ENCODE measurements at places on chromosomes 13 and 19. TPM values are rescaled to one million over a fixed set of nuclear protein-coding genes. Genes with fewer than 3 reads are reported as not detected.
A peak's percentile ranks its signal among the peaks of the same experiment; 100 is the strongest.

DNA sequence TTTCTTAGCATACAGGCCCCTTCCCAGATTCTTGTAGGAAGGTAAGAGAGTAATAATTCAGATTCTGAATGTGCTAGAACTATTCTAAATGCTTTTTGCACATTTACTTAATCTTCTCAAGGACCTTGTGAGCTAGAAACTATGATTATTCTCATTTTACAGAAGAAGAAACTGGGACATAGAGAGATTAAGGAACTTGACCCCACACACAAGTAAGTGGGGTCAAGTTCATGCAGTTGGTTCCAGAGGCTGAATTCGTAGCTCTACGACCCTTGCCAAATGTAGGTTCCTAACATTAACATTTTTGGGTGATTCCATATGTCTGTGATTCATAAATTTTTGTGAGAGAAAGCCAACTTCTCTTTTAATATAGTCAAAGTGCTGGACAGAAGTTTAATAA lies 238.1 kb downstream of the LACC1 start:
- H3K27ac ChIP-seq: peak overlapping the region; percentile 61
- peaks cover 21% of the 10 kb centered on the region for H3K4me1 ChIP-seq
- no peaks in the 10 kb centered on the region for H3K36me3 ChIP-seq
- H3K4me3 ChIP-seq: no peak overlapping the region
- DNase-seq: no peak

- no peak overlapping the region for H3K27ac ChIP-seq
- H3K4me3 ChIP-seq: no peak overlapping the region
- no peaks in the 10 kb centered on the region for H3K36me3 ChIP-seq
- H3K4me1 ChIP-seq: no peaks in the 10 kb centered on the region
These were observed 48.4 kb downstream of the ATP8A2 start for GRCh38 chr13:25420161-25420560.

DNA sequence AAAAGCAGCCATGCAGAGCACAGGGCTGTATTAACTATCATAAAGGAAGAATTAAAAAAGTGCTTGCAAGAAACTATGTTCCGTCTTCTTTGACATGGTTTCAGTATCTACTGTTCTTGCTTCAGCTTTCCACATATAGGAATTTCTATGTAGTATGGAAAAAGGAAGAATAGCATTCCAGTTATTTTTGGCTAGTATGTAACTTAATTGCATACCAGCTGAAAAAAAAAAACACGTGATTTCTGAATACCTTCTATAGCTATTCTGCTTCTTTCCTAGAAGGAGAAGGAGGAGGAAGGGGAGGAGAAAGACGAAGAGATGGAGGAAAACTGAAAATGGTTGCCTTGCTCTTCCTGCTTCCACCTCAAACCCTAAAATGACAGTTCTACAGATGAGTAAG lies 619.0 kb downstream of the KCTD12 start:
- no peak overlapping the region for H3K4me3 ChIP-seq
- no peak overlapping the region for H3K27ac ChIP-seq
- H3K36me3 ChIP-seq: no peaks in the 10 kb centered on the region
- no peak for DNase-seq

DNA sequence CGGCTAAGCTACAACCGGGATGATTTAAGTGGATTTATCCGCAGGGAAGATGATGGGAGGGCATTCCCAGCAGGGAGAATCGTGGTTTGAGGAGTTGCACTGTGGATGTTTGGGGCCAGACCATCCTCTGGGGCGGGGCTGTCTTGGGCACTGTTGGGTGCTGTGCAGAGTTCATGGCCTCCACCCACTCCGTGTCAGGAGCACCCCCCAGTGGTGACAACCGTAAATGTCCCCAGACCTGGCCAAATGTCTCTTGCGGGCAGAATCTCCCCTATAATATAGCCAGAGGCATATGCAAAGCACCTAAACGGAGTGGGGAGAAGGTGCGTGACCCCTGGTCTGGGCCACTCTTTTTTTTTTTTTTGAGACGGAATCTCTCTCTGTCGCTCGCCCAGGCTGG lies 40.2 kb downstream of the SMIM24 start:
- H3K36me3 ChIP-seq: peaks cover 49% of the 10 kb centered on the region
- H3K4me1 ChIP-seq: peaks cover 59% of the 10 kb centered on the region
- no peak for DNase-seq
- H3K27ac ChIP-seq: no peak overlapping the region
- H3K4me3 ChIP-seq: no peak overlapping the region

- H3K27ac ChIP-seq: no peak overlapping the region
- H3K4me1 ChIP-seq: peaks cover 16% of the 10 kb centered on the region
- no peak overlapping the region for H3K4me3 ChIP-seq
- DNase-seq: no peak
- H3K36me3 ChIP-seq: no peaks in the 10 kb centered on the region
- no peaks in the 10 kb centered on the region for H3K27me3 ChIP-seq
These were observed 13.8 kb upstream of the RASA3 start for GRCh38 chr13:114146173-114146572.

GRCh38 chr19:45322311-45322710 lies 364 bp downstream of the CKM start:
- DNase-seq: no peak
- no peak overlapping the region for H3K4me3 ChIP-seq
- no peak overlapping the region for H3K27ac ChIP-seq
- no peaks in the 10 kb centered on the region for H3K4me1 ChIP-seq

DNA sequence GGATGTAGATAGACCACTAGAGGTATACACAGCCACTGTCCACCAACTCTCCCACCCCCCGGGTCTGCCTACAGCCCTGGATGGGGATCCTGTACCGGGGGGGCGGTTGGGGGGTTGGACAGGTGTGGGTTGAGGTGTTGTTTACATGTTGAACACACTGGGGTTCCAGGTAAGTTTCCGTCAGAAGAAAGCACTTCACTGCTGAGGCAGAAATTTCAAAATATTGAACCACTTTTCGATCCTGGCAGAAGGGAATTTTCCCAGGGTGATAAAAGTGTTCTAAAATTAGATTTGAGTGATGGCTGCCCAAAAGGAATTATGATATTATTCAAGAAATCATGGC lies 6.6 kb upstream of the CEACAM16 start:
- H3K4me3 ChIP-seq: no peak overlapping the region
- no peak for DNase-seq
- no peaks in the 10 kb centered on the region for H3K27me3 ChIP-seq
- peaks cover 20% of the 10 kb centered on the region for H3K4me1 ChIP-seq
- no peaks in the 10 kb centered on the region for H3K36me3 ChIP-seq
- peak overlapping the region; percentile 2 for H3K27ac ChIP-seq

Gene ZNF440
- 14.2 TPM for total RNA-seq

DNA sequence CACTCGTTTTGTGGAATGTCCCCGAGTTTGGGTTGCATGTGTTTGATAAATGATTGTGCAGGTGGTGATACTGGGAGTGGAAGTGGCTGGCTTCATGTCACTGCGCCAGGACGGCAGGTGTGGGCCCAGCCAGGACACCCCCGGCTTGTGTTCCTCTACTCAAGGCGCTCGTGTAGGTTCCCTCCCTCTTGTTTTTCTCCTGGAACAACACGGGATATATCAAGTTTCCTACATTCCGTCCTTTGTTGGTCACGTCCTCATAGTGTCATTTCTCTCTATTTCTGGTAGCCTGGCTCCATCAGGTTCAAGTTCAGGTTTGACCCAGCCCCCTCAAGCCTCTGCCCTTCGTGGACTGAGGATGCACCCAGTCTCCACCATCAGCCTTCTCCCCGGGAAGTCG lies 16.3 kb downstream of the IL17D start:
- no peaks in the 10 kb centered on the region for H3K36me3 ChIP-seq
- H3K4me3 ChIP-seq: no peak overlapping the region
- no peak overlapping the region for H3K27ac ChIP-seq
- DNase-seq: no peak
- H3K27me3 ChIP-seq: no peaks in the 10 kb centered on the region
- peaks cover 9% of the 10 kb centered on the region for H3K4me1 ChIP-seq

DNA sequence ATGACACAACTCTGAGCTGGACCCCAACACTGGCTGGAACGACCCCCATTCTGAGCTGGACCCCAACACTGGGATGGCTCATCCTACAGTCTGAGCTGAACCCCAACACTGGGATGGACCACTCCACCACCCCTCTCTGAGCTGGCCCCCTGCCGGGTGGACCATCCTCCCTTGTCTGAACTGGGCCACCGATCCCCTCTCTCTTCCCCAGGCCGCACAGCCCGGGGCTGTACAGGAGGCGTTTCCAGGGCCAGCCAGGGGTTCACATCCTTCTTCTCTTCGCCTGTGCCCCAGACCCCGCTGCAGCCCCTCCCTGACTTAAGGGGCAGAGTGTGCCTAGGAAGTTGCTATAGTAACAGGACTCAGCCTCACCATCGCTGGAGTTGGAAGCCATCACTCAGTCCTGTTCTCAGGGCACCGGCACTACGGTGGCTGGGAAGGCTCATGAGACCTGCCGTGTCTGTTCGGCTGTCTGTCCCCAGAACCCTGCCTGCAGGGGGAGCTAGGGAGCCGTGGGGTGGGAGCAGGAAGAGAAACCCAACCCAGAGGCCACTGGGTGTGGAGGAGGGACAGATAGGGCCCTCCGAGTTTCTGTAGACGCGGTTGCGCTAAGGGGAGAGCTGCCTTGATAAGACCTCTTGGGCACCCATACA lies 3.7 kb downstream of the PRKACA start:
- H3K36me3 ChIP-seq: peaks cover 14% of the 10 kb centered on the region
- peak; percentile 88 for DNase-seq
- H3K4me3 ChIP-seq: no peak overlapping the region
- H3K27me3 ChIP-seq: no peaks in the 10 kb centered on the region
- H3K4me1 ChIP-seq: peaks cover 82% of the 10 kb centered on the region

Gene NACC1
- total RNA-seq: 38.2 TPM

Gene ZNF134
- total RNA-seq: 30.7 TPM

DNA sequence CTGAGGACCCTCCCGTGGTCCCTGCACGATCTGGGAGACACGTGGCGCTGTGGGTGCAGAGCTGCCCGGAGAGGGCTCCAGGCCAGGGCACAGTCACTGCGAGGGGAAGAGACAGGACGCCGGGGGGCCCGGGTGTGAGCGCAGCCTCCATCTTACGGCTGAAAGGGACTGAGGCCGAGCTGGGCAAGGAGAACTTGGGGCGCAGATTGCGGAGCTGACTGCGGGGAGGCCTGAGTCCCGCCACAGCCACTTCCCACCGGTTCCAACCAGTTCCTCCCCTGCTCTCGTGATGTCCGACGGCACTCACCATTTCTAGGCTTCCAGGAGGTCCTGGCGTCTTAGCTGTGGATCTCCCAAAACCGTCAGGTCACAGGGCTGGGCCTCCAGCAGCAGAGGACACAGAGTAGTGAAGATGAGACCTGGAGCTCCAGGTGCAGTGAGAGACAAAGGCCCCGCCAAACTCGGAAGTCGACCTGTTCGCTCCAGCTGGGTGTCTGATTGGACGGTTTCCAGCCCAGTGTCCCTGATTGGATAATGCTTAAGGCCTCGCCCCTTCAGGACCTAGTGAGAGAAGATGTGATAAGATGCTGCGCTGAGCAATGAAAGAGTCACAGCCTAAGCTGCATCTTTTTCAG lies 4.8 kb upstream of the ZNF253 start:
- peak; percentile 76 for DNase-seq
- H3K36me3 ChIP-seq: no peaks in the 10 kb centered on the region
- no peak overlapping the region for H3K27ac ChIP-seq
- H3K27me3 ChIP-seq: no peaks in the 10 kb centered on the region
- no peaks in the 10 kb centered on the region for H3K4me1 ChIP-seq

Gene PGLYRP2
- not detected for total RNA-seq

Gene ZNF491
- 1.2 TPM for total RNA-seq

DNA sequence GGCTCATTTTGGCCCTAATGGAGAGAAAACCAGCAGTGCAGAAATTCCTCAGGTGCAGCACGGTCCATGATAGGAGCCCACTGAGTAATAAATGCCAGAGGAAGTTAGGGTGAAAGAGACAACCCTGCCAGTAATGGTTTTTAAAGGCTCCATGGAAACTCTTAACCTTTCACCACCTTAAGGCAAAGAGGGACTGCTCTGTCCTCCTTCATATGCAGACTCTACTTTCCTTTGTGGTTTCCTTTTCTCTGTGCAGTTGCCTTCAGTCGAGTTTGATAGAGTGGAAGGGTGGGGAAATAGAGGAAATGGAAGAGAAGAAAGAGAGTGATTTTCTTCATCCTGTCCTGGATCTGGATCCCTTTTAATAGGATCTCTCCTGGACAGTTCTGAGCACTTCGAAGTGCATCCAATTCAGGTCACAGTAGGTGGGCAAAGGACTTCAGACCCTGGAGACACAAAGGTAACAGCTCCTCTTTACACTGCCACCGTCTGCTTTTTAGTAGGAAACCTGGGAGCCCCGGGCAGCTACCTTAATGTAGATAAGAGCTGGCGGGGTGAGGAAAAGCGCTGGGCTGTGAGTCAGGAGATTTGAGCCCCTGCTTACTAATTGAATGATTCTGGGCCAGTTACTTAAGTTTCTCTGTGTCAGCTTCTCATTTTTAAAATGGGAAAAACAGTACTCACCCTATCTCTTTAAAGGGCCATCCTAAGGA lies 294.8 kb downstream of the KCNRG start:
- no peak overlapping the region for H3K4me3 ChIP-seq
- H3K36me3 ChIP-seq: no peaks in the 10 kb centered on the region
- no peaks in the 10 kb centered on the region for H3K27me3 ChIP-seq
- no peak for DNase-seq
- no peaks in the 10 kb centered on the region for H3K4me1 ChIP-seq

Gene GSX1
- total RNA-seq: not detected

Gene KIR2DL4
- total RNA-seq: 3.7 TPM

DNA sequence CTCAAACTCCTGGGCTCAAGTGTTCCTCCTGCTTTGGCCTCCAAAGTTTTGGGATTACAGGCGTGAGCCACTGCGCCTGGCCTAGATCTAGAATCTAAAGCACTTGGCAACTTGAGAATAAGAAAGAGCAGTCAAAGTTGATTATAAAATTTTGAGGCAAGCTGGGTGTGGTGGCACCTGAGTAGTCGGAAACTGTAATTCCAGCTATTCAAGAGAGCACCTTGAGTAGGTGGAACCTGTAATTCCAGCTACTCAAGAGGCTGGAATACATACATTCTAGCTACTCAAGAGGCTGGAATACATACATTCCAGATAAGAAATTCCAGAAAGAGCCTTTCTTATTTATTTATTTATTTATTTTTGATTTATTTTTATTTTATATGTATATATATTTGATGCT lies 8.3 kb upstream of the NAA16 start:
- H3K36me3 ChIP-seq: no peaks in the 10 kb centered on the region
- H3K27me3 ChIP-seq: no peaks in the 10 kb centered on the region
- H3K4me1 ChIP-seq: no peaks in the 10 kb centered on the region
- H3K27ac ChIP-seq: no peak overlapping the region

Gene VSTM2B
- total RNA-seq: not detected

Gene ZNF709
- 3.9 TPM for total RNA-seq
